Hematopoietic multipotent progenitor cell treated with erythropoietin and hydrocortisone succinate and interleukin-3 and kit ligand, for 4 days (in vitro differentiated cells): ENCODE measurements at places on chromosomes 2 and 18.

GRCh38 chr2:37563375-37564015 is 107.9 kb downstream of the CDC42EP3 start:
- DNase-seq = peak; percentile 25

- peak; percentile 87 for DNase-seq
Measured at GRCh38 chr18:903701-904100, 970 bp upstream of the ADCYAP1 start.

DNA sequence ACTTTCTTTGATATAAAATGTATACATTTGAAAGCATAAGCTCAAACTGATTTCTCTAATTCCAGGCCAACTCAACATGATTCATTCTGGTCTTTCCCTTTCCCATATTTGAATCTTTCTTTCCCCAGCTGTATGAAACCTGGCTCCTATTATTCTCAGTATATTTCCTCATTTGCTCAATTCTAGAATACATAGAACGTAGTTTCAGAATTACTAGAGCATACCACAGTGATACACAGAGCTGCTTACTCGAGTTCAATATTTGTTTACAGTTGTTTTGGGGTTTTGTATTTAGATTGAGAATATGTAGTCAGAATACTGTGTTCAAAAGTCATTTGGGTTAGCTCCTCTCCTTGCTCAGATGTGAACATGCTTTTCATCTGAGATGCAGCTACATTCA is 43.0 kb downstream of the TNFRSF11A start:
- DNase-seq = no peak

DNA sequence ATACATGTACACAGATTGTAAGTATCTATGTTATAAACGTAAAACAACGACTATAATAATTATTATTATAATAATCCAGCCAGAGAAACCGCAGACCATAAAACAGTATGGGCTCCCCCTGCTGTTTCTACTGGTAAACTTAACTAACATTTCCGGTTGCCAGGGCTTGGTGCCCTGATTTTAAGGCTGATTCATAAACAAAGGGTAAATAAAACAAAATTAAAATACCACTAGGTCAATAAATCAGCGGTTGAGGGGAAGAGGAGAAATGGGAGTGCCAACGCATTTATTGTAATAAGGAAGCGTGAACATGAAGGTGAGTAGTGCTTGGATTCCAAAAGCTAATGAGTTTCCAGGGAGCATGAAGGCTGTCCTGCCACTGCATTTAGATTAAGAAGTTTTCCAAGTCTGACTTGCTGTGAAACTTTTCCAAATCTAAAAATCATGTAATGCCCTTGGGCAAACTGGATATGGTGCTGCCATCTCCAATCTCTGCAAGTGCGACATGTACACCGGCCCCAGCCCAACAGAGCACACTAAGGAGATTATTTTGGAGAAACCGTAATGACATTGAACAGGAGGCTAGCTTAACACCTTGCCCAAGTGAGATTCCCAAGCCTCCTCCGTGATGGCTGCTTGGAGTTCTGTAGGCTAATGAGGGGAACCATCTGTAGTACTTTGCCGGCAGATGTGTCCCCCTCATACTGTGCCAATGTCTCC is 50.7 kb upstream of the HNRNPA3 start:
- DNase-seq = peak; percentile 71

DNA sequence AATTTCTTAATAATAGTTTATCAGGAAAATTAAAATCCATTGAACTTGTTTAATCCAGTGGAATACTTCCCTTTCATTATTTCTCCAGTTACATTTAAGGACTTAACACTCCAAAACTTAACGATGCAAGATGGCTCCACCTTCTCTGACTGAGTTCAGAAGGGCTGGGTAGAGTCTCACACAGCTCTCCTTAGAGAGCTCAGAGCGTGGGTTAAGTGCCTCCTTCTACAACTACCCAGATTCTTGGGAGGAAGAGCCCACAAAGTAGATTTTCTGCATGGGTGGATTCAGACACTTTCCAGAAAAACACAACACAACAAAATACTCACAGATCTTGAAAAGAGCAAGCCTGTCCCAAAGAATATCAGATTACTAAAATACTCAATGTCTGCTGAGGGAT is 130.6 kb downstream of the THADA start:
- no peak for DNase-seq

DNA sequence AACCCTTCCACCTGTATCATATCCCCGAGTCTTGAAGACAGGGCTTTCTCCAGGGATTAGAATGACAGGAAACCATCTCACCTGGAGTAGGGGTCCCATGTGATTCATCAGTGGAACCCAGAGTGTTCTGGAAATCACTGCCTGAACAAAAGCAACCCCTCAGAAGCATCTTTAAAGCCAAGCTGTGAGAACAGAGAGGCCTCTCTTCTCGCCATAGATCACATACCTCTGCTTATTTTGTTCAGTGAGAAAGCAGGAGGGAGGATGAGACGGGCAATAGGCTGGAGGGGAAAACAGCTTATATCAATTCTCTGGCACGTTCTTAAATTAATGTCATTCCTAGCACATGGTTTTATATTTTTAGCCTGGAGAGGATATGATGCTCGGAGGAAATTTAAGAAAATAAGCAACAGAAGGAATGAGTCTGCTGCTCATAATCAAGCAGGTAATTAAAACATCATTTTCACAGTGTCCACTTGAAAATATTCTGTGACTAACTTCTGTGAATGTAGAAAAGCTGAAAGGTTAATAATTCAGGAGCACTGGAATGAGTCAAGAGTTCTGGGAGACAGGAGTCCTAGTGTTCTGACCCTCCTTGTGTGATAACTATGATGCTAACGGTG is 213.6 kb upstream of the SP5 start:
- no peak for DNase-seq

DNA sequence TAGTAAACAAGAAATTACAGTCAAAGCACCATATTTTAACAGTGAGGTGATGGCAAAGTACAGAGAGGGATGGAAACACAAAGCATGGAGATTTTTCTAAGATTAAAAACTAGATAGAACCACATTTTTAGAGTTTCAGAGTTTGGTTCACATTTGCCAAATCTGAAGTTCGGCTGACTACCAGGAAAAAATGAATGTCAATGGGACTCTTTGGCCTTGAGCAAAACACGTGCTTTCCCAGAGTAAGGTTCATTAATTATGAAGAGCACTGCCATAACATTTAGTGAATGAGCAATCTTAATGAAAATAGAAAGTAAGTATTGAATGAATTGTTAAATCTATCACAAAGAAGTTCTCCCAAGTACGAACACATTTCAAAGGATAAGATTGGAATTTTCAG is 571.2 kb upstream of the VRK2 start:
- DNase-seq = no peak

- DNase-seq = peak; percentile 24
Measured at GRCh38 chr18:35672897-35673296, 91.4 kb downstream of the GALNT1 start.

DNA sequence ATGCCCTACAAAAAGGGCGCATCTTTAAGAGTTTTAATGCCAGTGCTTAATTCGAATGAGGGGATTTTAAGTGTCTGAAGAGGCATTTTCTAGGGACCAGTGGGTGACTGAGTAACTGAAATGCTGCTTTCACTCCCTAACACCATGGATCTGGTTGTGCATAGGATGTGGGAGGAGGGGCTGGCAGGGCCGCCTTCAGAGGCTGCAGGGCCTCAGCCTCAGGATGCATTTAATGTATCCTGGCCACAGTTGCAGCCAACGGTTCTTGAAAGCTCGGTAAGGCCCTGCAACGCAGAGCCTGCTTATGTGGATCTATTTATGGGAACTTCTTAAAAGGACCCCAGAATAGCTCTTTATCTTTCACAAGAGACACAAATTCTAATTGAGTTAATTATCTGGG is 25.8 kb upstream of the IL18RAP start:
- no peak for DNase-seq

- no peak for DNase-seq
Measured at GRCh38 chr2:65456064-65456463, 23.7 kb upstream of the SPRED2 start.

GRCh38 chr2:101879466-101879865 is 112.3 kb upstream of the IL1R2 start:
- peak; percentile 45 for DNase-seq

DNA sequence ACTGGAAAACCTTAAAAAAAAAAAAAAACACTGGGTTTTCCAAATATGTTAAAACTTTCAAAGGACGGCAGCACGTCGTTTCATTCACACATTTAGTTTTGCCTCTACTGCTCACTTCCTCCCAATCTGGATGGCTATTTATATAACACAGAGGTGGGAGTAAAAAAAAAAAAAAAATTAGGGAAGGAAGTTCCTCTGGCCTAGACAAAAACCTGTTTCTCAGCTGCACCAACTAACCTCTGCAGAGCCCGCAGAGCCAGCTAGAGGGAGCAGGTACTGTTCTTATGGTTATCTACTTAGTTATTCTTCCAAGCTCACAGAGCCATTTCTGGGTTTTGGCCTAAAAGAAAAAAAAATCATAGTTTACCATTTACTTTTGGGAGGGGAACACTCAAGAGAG is 28.1 kb downstream of the SLC1A4 start:
- peak; percentile 85 for DNase-seq

DNA sequence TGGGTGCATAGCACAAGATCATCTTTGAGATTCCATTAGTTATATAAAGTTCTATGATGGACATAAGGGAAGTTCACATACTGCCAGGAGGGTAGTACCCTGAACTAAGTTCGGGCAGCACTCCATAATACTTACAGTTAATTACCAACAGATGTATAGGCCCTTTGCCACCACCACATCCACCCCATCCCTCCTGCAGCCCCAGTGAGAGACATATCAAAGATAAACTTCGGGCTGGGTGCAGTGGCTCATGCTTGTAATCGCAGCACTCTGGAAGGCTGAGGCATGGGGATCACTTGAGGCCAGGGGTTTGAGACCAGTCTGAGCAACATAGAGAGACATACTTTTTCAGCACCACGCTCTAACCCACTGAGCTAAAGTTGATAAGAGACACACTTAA is 46.4 kb upstream of the NPAS2 start:
- no peak for DNase-seq

DNA sequence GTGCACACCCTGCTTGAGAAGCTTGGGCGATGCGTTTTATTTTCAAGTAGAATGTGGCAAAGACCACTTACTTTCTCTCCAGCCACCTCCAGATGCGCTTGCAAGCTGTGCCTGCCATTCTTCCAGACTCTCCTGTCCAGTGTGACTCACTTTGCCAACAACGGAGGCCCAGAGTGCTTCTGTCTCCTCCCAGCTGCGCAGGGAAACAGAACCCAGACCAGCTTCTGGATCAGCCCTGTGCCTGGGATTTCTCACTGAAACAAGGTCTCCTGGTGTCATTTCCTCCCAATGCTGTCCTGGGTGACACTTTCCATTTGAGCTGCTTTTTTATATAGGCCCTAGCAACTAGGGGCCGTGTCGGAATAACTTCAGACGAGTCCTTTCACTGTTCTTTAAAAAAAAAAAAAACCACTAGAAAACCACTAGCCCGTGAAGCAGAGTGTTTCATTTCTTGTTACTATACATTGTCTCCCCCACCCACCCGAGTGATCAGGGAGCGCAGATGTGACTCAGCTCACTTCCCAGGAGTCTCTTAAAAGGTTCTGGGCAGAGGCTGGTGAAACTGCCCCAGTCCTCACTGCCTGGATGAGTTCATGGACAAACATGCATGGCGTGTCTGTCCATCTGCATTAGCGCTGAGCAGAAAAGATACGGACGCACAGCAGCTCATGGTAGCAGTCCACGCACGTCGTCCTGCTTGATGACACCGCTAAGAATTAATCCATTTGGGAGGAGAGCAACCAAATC is 25.3 kb upstream of the RPL31 start:
- DNase-seq = no peak

DNA sequence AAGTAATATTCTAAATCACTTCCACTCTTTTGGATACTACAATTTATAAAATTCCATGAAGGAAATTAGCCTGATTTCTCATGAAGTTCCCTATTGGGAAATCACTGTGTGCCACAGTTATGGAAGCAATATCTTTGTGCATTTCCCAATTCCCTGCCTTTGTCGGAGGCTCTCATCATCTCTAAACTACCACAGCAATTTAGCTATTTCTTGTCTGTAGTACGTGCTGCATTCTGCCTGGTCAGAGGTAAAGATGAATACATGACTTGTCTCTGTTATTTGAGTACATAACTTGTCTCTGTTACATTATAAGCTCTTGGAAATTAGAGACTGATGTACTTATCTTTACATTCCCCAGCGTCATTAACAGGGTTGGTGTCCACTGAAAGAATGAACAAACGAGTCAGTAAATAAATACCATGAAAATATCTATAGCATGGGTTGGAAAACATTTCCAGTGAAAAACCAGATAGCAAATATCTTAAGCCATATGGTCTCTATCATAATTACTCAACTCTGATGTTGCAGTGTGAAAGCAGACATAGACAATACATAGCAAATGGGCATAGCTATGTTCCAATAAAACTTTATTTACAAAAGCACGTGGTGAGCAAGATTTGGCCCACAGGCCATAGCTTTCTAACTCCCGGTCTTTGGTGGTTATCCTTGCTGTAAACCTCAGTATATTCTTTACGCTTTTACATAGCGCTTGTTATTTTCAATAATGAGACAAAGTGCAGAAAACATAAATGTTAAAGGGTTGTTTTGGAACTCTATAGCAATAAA is 78.8 kb downstream of the BCL2 start:
- DNase-seq = no peak

- DNase-seq = peak; percentile 38
Measured at GRCh38 chr2:222982010-222982908, 69.7 kb upstream of the KCNE4 start.

- DNase-seq = peak; percentile 8
Measured at GRCh38 chr2:41955316-41956043, 92.3 kb upstream of the PKDCC start.

GRCh38 chr18:22741318-22741717 is 191.8 kb upstream of the RBBP8 start:
- peak; percentile 20 for DNase-seq

GRCh38 chr2:161228511-161229240 is 68.4 kb downstream of the TANK start:
- DNase-seq = no peak

GRCh38 chr2:141611-142010 is 95.3 kb upstream of the FAM110C start:
- DNase-seq = no peak

GRCh38 chr2:25557179-25558036 is 116.0 kb downstream of the DTNB start:
- no peak for DNase-seq

- no peak for DNase-seq
Measured at GRCh38 chr2:86256982-86257381, 57.7 kb downstream of the MRPL35 start.

- peak; percentile 68 for DNase-seq
Measured at GRCh38 chr2:70062270-70062669, 25.0 kb upstream of the PCBP1 start.

GRCh38 chr2:58449286-58450010 is 208.3 kb upstream of the FANCL start:
- peak; percentile 40 for DNase-seq

GRCh38 chr2:148812306-148812705 is 62.7 kb upstream of the KIF5C start:
- DNase-seq = no peak

DNA sequence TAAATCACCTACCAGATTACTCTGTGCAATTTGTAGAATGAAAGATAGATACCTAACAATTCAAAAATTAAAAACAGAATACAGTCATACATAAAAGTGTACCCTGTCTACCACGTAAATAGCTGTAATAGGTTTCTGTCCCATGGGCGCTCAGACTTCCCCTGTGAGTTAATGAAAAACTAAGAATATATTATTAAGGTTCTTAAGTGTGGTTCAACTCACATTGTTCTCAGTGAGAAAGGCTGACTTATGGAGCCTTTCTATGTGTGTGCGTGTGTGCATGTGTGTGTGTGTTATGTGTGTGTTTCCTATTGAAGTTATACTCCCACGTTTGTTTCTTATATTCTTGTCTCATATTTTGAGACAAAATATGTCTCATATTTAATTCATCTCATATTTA is 114.6 kb upstream of the CD302 start:
- no peak for DNase-seq
